Upper lobe of right lung (tissue), 1 donor: ENCODE measurements at places on chromosomes 2 and 18. TPM values are rescaled to one million over a fixed set of nuclear protein-coding genes. Genes with fewer than 3 reads are reported as not detected.

- no peak for DNase-seq
Observed at GRCh38 chr2:238787501-238787900, 60.4 kb upstream of the TWIST2 start.

GRCh38 chr18:41932899-41933298 lies 22.1 kb upstream of the PIK3C3 start:
- no peak for DNase-seq

GRCh38 chr2:122639176-122639575 lies 883.7 kb downstream of the TSN start:
- DNase-seq: no peak

DNA sequence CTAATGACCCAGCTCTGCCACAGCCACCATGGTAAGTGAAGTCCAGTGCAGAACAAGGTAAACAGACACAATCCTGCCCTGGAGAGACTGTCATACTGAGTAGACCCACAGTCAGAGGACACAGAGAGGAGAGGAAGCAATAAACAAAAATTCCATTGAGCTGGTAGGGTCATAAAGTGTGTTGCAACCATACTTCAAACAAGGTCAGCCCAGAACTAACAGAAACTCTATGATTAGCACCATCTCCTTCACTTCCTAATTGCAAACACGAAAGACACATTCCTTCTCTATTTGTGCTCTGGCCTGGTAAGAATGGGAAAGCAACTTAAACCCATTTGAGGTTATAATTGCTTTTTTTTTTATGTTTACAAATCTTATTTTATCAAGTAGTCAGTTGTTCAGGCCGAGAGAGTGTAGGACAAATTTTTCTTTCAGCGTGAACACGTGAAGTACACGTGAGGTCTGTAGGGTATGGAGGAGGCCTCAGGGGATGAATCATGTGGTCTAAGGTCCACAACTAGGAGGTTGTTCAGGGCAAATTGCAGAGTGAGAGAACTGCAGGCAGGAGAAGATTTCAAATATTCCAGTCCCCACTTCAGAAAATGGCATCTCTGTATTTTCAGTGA lies 71.4 kb upstream of the GLS start:
- no peak for DNase-seq

DNA sequence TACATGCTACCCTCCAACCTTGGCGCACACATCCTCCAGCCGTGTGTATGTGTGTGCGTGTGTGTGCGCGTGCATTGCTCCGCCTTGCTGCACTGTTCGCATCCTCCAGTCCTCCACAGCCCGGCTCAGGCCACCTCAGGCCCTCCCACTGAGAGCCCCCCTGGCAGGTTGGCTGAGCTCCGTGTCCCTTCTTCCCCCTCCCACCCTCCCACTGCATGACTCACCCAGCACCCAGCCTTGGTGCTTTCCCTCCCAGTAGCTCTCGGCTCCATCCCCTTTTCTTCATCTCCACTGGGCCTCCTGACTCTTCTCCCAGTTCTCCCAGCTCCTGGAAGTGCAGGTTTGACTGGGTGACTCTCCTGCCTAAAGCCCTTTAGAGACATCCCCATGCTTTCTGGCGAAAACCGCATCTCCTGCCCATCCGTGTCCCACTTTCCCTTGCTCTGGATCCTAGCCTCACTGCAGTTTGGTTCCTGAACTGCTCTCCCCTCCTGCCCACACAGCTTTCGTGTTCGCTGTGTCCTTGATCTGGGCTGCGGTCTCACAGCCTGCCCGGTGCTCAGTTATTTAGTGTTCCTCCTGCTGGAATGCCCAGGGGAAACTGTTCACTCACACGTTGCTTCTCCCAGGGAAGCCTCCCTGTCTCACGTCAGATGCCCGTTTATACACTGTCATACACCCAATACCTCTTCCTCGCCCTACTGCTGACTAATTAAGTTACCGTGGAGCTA lies 4.9 kb downstream of the TMEM177 start:
- no peak for DNase-seq

DNA sequence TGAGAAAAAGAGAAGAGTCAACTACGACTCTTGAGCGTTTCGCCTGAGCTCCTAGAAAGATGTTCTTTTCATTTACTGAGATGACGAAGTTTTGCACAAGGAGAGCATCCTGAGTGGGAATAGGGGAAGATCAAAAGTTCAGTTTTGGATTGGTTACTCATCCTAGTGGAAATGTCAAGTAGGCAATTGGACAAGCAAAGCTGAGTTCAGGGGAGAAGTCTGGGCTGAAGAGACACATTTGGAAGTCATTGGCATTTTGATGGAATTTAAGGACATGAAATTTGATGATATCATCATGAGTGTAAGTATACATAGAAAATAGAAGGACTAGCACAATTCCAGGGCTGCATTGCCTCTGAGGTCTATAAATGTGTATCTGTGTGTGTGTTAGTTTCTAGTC lies 416.6 kb downstream of the RAD51AP2 start:
- DNase-seq: no peak

DNA sequence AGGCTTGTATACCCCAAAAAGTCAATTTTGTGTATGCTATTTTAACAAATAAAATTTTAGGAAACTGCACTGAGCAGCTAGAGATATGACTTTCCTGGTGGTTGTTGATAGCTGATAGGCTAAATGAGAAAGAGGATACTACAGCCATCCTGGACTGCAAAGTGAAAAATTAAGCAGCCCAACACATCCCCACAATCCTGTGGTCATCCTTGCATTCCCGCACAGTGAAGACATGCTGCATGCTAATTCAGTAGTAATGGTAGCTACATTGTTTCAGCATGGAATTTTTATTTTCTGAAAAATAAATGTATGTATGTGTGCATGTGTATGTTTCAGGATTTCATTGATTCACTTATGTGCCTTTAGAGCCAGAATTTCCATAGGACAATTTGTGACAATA lies 124.2 kb upstream of the CCDC68 start:
- DNase-seq: no peak

- no peak for DNase-seq
Observed at GRCh38 chr2:111896576-111896975, 1.8 kb upstream of the MERTK start.

DNA sequence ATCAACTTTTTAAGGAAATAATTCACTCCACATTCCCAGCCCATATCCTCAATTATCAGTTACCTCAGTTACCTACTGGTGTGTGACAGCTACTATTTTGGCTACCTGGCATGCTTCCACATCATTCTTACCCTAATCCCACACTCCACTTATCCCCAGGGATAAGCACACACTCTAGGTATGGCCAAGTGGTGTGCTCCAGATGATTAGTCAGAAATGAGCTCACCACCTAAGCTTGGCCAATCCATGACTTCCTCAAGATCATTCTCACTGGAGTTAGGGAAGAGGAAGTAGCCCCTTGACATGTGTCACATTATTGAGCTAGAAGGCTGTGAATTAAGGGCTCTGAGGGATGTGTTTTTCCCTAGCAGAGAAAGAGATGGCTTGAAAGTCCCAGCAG lies 20.9 kb upstream of the SMAD4 start:
- no peak for DNase-seq

GRCh38 chr2:216909541-216910210 lies 49.8 kb upstream of the TNP1 start:
- DNase-seq: no peak

DNA sequence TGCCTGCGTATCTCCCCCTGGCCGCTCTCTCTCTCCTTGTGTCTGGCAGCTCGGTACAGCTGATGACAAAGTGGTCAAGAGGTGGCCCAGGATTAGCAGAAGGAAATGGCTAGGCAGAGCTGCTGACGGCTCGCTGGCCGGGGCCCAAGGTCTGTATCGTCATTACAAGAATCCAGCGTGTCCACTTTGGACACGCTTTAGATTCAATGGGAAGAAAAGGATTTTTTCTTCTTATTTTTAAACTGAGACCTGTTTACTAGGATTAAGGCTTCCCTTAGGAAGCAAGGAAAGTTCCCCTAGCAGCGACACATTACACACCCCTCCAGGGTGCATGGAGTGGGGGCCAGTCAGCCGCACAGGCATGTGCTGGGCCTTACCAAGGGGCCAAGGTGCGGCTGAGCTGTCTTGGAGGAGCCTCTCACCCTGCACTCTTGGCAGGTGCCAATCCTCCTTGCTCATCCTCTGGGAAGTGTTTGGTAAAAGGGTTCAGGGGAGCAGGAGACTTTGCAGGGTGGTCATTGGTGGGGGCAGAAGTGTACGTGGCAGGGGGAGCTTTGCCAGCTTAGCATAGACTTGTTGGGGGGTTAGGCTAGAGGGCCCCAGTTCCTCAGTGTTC lies 76.8 kb downstream of the POLR1A start:
- peak; percentile 48 for DNase-seq

DNA sequence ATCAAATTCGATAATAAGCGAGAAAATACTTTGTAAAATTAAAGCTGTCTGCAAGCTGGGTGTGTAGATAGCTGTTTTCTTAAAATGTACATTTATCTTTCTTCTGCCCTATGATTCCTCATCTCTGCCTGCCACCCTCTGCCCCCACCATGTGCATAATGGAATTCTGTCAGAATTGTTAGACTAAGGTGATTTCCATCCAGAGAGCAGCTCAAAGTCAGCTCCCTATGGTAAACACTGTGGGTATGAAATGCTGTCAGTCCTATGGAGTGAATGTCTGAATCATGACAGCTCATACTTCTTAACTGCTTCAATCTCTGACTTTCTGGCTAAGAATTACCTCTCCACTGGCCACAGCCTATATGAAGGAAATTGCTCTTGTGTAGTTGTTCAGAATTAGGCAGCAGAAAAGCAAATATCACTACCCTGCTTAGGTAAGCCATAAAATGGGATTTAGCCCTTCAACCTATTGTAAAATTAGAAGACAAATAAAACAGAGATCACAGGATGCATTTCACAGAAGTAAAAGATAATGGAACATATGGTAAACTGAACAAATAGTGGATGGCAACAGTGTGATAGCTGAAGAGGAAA lies 137.7 kb downstream of the CD8B2 start:
- DNase-seq: no peak

DNA sequence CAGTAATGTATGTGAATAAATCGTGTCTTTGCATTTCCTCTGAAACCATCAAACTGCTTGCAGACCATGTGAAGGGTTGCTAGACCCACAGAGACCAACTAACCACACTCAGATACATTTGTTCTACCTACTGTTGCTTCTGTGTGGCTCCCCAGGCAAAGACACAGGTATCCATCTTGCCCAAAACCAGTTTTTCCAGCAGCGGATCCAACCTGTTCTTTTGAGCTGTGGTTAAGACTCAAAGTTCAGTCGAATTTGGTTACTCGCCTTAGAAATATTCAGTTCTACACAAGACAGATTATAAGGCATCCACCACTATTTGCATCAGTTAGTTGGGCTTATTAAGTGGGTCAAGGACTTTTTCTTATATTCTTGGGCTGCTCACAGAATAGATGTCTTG lies 276.2 kb upstream of the EPHA4 start:
- DNase-seq: no peak

DNA sequence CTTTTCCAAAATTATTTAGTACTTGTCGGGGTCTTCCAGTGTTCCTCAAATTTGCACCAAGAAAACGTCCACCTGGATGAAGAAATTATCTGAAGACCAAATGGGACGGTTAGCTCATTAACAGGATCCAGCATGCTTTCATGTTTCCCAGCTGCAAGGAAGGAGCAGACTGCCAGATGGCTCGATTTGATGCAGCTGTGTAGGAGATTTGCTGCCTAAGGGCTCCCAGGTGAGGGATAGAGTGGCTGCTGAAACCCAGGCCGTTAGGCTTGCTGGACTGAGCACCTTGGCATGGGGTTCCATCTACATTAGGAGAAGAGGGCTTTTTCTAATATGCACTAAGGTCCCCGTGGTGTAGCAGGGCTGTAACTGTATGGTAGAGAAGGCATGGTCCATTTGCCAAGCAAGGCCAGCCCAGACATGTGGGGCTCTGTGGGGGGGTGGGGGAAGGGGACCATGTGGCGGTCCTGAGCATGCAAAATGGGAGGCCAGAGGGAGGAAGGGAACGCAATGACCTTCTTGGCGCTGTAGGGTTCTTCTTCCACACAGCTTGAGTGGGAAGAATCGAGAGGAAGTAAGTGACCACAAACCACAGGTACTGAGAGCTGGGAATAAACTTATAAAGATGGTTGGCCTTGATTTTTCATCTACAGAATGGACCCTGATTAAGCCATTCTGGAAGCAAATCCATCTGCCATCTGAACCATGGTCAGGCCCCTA lies 144.0 kb downstream of the TMEM163 start:
- DNase-seq: no peak

- no peak for DNase-seq
Observed at GRCh38 chr2:181140414-181140813, 160.0 kb downstream of the UBE2E3 start.

DNA sequence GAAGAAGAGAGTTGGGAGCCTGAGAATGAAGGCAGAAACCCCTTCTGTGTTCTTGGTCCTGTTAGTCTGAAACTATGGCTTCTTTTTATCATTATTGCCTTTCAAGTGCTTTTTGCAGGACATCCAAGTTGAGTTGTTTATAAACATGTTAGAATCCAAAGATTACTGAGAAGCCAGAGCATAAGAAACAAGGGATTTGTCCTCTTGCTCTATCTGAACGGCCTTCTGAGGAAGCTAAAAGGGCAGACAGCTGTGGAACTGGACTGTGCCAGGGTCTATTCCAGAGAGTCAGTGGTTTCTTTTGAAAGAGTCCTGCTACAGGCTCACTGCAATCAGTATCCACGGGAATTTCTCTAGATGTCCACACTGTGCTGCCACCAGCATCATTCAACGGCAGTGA lies 86.6 kb downstream of the ARHGAP28 start:
- no peak for DNase-seq

- no peak for DNase-seq
Observed at GRCh38 chr2:209687323-209687969, 84.2 kb upstream of the UNC80 start.

DNA sequence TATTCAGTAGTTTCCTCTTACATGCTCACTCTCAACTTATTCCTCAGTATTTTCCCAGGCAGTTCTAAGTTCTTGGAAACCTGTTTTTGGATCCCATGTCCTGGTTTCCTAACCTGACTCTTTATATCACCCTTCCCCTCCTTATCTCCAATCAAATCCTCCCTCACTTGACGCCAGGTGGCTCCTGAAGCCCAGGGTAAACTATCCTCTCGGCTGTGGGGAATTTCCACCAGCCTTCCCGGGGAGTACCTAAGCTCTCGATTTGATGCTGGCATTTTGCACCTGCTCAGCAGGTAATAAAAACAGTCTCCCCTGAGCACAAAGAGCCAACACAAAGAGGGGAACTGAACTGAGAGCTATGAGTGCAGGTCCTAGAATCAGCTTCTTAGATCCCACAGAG lies 538.0 kb downstream of the SLC4A3 start:
- DNase-seq: no peak

The AGAP1 gene
- 33.4 TPM for total RNA-seq

The UCN gene
- 2.8 TPM for total RNA-seq

The TMEM18 gene
- 21.3 TPM for total RNA-seq

The TOGARAM2 gene
- total RNA-seq: 0.72 TPM

The IL36G gene
- not detected for total RNA-seq
